ENCODE measurements at places on chromosomes 13 and 19.

- DNase-seq: peak; percentile 66
Measured at GRCh38 chr13:99124794-99125316, 75.8 kb upstream of the UBAC2 start.

- no peak for DNase-seq
Measured at GRCh38 chr19:38057959-38058690, 151.1 kb downstream of the SIPA1L3 start.

GRCh38 chr19:10805065-10805757 lies 30.8 kb downstream of the TMED1 start:
- no peak for DNase-seq

DNA sequence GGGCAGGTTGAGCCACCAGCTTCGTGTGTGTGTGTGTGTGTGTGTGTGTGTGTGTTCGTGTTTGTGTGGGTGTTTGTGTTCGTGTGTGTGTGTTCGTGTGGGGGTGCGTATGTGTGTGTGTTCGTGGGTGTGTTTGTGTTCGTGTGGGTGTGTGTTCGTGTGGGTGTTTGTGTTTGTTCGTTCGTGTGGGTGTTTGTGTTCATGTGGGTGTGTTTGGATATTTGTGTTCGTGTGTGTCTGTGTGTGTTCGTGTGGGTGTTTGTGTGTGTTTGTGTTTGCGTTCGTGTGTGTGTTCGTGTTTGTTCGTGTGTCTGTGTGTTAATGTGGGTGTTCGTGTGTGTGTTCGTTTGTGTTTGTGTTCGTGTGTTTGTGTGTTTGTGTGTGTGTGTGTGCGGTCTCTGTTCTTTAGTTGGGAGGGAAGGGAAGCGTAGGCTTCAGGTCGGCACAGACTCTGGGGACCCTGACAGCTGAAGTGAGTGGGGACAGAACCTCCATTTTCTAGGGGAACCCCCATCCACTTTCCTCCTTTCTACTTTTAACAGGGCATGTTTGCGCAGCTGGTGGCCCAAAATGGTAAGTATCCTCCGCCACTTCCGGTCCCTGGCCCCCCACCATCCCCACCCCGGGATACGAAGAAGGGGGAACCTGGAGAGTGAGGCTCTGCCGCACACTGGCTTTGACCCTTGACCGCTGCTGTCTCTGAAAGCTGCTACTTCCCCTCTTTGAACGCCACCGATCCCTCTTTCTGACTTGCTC lies 1.6 kb downstream of the TNFSF9 start:
- no peak for DNase-seq

- DNase-seq: no peak
Measured at GRCh38 chr13:29254626-29255370, 340.7 kb downstream of the SLC7A1 start.

DNA sequence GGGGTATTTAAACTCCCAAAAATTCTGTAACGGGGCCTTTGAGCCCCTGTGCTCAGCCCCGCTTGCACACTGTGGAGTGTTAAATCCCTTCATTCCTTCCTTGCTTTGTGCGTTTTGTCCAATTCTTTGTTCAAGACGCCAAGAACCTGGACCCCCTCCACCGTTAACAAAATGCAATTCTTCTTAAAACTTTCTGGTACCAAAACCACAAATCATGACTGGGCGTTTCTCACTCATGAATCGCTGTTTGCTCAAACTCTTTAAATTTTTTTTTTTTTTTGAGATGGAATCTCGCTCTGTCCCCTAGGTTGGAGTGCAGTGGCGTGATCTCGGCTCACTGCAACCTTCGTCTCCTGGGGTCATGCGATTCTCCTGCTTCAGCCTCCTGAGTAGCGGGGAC lies 881 bp downstream of the ZNF20 start:
- DNase-seq: no peak

DNA sequence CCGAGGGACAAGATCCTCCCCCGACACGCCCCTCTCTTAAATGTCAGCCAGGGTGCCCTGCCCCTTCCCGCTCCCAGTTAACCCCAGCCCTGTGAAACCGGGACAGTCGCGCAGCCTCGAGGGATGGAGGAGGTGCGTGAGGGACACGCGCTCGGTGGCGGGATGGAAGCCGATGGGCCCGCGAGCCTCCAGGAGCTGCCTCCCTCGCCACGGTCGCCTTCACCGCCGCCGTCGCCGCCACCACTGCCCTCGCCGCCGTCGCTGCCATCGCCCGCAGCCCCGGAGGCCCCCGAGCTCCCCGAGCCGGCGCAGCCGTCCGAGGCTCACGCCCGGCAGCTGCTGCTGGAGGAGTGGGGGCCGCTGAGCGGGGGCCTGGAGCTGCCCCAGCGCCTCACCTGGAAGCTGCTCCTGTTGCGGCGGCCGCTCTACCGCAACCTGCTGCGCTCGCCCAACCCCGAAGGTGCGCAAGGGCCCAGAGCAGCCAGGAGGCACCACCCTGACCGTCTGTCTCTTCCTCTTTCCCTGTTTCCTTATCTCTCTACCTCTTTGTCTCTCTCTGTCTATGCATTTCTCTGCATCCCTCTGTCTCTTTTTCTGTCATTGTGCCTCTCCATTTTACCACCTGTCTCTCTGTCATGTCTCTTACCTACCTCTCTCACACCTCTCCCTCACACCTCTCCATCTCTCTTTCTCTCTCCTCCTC lies at the start of gene NCCRP1:
Gene NCCRP1 (plus strand): TSS at position 105 of the 703 bp plus-strand sequence. CDS start 19 bp downstream, at position 124.
- DNase-seq: no peak

- peak; percentile 89 for DNase-seq
Measured at GRCh38 chr19:9791552-9792205, 23.1 kb upstream of the ZNF846 start.

DNA sequence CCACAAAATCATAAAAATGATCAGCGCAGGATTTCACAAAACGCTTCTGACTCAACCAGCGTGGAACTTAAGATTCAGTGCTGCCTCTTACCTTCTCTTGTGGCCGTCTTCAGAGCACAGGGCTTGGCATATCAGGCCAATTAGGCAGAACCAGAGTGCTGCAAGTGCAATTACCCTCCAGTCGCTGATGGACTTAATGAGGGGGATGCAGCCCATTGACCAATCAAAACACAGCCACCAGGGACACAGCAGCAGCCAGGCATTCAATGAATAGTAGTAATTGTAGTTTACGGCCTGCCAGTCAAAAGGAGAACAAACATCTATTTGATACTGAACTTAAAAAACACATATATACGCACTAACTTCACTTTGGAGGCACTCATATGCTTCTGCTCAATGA lies 38.2 kb downstream of the TMTC4 start:
- no peak for DNase-seq

DNA sequence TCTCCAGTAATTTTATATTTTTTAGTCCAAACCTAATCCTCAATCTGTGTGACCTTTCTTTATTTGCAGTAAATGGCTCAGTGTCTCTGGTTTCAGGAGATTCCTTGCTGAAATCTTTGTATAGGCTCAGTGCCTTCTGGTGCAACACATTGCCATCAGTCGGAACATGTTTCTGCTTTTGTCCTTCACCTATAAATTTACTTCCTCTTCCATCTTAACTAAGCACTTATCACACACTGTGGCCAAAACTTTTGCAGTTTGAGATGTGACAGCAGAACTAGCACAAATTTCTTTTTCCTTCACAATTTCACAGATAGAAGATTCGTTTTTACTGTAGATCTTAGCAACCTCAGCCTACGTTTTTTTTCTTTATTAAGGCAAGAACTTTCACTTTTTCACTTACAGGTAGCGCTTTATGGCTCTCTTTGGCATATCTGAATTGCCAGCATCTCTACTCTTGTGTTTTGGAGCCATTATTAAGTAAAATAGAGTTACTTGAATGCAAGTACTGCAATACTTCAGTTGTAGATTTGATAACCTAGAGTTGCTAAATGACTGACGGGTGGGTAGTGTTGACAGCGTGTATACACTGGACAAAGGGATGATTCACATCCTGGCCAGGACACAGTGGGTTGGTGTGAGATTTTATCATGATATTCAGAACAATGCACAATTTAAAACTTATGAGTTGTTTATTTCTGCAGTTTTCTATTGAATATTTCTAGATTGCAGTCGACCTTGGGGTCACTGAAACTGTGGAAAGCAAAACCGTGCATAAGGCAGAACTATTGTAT lies 44.3 kb downstream of the NDFIP2 start:
- DNase-seq: no peak

DNA sequence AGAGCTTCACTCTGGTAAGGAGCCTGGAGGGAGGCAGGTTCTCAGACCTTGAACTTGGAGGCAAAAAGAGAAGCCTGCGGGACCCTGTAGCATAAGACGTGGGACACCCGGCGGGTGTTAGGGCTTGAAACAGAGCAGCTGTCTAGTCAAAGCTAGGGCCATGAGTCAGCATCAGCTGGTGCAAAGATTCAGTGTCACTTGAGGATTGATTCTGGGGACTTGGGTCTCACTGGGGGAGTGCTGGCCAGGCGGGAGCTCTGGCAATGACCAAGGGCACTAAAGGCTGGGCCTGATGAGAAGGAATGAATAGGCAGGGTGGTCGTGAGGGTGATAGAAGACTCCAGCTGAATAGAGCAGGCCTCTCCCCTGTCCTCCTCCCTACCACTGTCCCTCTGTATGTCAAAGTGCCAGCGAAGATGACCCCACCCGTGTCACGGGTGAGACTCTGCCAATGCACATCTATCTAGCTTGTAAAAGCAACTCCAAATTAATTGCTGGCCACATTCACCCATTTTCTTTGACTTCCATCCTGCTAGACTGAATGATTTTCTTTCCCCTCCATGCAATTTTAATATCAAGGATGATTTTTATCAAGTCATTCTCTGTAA lies 97.1 kb downstream of the MBNL2 start:
- DNase-seq: peak; percentile 22

- peak; percentile 24 for DNase-seq
Measured at GRCh38 chr13:102400675-102401145, 1.1 kb downstream of the FGF14 start.

DNA sequence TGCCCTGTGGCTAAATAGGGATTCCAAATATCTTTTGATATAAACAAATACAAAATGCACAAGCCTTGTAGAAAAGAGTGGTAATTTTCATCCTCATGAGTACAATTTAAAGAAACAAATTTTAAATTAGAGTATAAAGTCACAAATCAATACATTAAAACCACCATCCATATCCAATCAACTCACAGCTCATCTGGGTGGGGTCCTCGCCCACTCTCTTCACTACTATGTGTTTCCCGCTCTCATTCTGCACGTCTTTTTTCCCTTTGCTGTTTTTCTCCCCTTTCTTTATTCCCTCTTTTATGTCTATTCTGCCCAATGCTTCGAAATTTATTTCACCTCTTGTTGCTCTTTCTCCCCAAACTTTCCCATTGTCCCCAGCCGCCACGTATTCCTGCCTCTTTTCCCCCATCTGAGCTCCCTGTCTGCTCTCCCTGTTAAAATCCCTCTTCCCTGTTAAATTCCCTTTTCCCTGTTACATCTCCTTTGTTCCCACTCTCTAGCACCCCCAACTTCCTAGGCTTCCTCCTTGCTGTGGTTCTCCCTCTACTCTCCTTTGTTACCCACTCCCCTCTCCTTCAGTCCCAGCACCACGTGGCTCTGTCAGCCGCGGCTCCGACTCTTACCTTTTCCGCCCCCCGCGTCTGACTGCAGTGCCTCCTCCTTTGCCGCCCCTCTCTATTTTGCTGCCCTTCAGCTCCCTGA lies 1.3 kb downstream of the ZNF616 start:
- peak; percentile 18 for DNase-seq

DNA sequence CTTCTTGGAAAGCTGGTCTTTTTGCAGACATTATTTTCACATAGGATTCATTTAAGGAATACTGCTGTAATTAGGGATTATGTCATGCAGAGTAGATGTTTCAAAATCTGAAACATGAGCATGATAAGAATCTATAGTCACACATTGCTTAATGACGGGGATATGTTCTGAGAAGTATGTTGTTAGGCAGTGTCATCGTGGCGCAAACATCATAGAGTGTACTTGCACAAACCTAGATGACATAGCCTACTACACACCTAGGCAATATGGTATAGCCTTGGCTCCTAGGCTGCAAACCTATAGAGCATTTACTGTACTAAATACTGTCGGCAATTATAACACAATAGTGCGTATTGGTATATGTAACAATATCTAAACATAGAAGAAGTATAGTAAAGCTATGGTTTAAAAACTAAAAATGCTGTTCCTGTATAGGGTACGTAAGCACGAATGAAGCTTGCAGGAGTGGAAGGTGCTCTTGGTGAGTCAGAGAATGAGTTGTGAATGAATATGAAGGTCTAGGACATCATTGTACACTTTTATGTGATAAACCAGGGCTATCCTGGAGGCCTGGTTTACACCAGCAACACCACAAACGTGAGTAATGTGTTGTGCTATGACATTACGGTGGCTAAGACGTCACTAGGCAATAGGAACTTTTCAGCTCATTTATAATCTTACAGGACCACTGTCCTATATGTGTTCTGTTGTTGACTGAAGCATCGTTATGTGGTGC lies 283.1 kb downstream of the MTUS2 start:
- DNase-seq: no peak

DNA sequence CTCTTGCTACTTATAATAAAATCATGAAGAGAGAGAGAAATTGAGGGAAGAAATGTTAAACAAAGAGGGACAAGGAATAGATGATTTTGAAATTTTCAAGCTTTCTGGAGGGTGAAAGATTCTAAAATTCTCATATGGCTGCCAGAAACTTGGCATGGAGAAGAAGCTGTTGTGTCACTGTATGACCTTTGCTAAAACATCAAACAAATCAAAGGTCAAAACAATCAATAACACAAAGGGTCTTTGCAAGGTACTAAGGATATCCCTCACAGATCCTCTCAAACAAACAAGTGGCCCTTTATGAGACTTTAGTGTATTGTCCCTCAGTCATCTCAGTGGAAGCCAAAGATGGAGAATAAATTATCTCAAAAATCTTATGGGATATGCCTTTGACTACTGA lies 1039.2 kb upstream of the MIR17HG start:
- DNase-seq: no peak

- DNase-seq: no peak
Measured at GRCh38 chr13:76466043-76466442, 420.2 kb downstream of the KCTD12 start.

DNA sequence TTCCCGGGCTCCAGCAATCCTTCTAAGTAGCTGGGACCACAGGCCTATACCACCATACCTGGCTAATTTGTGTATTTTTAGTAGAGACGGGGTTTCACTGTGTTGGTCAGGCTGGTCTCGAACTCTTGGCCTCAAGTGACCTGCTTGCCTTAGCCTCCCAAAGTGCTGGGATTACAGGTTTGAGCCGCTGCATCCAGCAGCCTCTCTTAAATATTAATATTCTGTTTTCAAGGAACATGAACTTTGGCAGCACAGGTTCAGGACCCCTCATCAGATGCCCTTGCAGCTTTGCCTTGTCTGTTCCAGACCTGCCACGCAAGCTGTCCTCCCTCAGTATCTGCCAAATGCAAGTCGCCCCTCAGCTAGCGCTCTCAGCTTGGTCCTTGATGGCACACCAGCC lies 166.8 kb downstream of the KCTD15 start:
- no peak for DNase-seq

- DNase-seq: no peak
Measured at GRCh38 chr19:45972081-45972946, 1.4 kb downstream of the NOVA2 start.

DNA sequence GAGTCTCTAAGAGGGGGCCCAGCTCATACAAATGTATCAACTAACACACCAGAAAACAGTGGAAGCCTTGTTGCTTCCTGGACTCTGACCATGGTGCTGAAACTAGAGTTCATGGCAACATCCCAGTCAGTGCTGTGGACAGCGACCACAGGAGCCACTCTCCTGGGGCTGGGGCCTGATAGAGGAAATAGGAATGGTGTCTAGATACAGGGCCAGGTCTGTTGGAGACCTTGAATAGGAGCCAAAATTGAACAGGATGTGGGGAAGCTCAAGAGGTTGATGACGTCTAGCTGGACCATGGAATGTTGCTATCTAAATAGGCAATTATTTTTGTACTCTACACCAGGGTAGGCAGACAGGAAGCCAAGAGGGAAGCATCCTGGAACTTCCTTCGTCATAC lies 21.7 kb downstream of the LILRB4 start:
- no peak for DNase-seq
